ENCODE measurements at places on chromosomes 6 and 20.

GRCh38 chr6:133026705-133027104 lies 212.3 kb downstream of the RPS12 start:
- no peak for DNase-seq

DNA sequence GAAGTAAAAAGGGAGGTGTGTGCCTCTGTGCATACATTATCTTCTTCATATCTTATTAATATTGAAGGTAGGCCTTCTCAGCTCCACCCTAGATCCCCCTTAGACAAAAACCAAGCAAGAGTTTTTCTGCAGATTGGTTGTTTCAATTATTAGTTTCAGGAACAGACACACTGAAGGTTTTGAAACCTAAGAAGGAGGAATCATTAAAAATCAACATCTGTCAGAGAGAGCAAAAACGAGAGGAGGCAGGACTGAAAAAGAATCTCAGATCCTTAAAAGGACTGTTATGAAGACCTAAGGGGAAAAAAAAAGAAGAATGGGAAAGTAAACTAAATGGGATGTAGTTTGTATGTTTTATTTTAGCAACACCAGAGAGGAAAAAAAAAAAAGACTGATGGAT lies 560.8 kb upstream of the JAG1 start:
- no peak for DNase-seq

DNA sequence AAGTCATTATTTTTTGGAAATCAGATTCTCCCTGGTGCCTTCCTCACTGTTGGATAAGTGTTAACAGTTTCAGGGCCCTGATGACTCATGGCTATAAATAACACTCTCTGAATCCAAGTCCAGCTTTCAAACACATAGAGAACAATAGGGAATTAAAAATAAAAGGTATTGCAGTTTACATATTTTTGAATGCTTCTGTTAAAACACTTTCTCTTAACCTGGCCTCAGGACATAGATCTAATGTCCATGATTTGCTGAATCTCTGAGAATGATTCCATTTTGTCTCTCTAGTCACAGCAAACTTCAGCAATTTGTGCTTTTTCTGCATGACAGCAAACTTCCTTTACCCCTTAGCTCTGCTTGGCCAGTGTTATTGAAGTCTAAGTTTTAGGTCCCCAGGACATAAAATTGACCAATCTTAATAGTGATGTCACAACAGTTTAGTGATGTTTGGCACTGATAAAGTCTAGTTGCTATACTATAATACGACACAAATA lies 1192.4 kb upstream of the CITED2 start:
- DNase-seq: no peak

DNA sequence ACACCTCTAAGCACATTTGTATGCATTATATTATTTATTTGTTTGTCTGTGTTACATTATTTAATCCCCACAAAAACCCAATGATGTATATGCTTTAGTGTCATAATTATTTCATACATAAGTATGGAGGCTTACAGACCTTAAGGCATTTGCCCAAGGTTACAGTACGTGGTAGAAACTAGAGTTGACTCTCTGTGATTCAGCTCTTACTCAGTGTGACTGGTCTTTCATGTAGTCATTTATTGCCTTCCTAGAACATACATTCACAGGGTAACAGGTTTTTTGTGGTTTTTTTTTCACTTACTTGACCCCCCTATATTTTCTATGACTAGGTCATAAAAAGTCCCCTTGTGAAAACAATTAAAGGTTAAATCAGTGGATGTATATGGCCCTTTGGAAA lies 566.8 kb downstream of the TFAP2A start:
- DNase-seq: no peak

DNA sequence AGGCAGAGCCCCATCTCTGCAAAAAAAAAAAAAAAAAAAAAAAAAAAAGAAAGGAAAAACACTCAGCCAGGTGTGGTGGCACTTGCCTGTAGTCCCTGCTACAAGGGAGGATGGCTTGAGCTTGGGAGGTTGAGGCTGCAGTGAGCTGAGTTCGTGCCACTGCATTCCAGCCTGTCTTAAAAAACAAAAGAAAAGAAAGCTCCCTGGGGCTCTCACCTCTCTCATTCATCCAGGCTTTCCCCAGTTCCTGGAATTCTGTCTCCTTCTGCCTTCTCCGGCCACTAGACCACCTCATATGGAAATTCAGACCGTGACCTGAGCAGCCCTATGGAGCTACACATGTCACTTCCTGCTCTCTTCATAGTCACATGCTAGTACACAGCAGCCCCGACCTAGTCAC lies 101.1 kb upstream of the TAB2 start:
- DNase-seq: no peak

DNA sequence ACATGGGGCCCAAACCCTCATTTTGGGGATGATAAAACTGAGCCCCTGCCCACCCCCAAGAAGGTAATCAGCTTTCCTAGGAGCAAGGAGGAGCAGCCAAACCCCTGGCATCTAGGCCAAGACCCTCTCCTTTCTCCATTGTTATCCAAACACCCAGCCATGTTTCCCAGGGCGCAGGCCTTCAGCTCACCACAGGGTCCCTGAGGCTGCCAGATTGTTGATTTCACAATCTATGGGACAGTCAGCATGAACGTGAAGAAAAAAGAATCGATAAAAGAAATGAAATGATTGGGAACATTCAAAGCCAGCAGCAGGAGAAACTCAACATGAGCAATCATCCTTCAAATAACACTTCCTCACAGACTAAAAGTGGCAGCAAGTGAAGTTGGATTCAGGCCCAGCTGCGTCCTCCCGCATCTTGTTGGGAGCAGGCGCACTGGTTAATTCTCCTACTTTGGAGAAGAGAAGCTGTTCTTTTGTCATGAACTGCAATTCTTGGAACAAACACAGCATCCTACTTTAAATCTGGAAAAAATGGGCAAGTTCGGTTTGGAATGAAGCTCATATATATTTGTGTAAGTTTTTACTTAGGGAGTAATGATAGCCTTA lies 241.8 kb upstream of the PRDM1 start:
- DNase-seq: no peak

DNA sequence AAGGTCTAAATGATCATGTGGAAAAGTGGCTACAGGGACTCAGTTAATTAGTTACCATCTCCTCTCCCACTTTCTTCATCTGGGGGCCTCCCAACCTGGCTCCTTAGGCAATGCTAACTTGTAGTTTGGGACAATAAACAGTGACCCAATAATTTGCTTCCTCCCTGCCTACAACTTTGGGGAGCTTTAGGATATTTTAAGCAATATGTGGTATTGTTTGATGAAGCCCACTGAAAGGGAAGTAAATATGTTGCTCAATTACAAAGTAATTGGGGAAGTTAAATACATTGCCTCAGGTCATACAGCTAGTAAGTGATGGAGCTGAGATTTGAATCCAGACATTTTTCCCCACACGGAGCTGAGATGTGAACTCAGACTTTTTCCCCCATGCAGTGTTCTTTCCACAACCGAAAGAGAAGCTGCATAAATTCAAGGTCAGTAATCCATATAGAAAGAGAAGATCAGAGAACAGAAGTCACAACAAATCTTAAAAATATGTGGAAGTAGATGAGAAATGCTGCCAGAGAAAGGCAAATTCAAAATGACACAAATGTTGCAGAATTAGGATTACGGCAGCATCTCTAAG lies 26.6 kb downstream of the ZHX3 start:
- DNase-seq: no peak

DNA sequence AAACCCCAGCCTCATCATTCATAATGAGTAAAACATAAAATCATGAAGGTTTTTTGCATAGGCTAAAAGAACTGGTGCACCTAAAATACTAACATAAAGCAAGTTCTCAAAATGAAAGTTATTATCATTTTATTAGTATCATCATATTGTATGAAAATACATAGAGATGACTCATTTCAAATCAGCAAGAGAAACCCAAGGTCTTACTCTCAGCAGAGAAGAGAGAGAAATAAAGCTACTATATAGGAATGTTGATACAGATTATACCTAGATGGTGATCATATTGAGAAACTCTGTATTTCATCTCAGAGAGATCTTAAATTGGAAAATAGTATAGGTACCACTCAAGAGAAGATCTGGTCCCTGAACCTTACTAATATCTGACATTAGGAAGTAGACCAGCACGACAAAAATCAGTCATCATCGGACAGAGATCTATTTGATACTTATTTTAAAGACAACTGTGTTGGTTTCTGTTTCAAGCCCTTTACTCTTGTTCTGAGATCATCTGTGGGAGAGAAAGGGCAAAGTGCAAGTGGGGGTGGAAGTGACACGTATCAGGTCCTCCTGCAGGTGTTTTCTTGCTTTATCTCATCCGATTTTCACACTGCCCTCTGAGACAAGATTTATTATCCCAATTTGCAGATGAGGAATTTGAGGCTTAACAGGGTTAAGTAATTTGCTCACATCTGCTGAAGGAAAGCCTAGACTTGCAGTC lies 532.3 kb downstream of the MAFB start:
- DNase-seq: no peak

DNA sequence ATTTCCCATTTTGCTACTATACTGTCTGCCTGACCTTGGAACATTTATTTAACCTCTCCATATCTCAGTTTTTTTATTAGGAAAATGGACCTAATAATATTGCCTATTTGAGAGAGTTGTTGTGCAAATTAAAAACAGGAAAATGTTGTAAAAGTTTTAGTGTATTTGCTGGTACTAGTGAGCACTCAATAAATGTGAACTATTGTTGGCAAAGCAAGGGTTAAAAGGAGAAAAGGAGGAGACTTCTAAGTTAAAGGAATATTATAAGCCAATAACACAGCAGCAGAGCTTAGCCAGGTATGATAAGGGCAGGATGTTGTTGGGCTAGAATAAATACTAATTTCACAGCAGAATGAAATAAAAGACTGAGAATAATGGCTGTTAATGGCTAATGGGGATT lies 211.9 kb upstream of the FUT9 start:
- DNase-seq: no peak

DNA sequence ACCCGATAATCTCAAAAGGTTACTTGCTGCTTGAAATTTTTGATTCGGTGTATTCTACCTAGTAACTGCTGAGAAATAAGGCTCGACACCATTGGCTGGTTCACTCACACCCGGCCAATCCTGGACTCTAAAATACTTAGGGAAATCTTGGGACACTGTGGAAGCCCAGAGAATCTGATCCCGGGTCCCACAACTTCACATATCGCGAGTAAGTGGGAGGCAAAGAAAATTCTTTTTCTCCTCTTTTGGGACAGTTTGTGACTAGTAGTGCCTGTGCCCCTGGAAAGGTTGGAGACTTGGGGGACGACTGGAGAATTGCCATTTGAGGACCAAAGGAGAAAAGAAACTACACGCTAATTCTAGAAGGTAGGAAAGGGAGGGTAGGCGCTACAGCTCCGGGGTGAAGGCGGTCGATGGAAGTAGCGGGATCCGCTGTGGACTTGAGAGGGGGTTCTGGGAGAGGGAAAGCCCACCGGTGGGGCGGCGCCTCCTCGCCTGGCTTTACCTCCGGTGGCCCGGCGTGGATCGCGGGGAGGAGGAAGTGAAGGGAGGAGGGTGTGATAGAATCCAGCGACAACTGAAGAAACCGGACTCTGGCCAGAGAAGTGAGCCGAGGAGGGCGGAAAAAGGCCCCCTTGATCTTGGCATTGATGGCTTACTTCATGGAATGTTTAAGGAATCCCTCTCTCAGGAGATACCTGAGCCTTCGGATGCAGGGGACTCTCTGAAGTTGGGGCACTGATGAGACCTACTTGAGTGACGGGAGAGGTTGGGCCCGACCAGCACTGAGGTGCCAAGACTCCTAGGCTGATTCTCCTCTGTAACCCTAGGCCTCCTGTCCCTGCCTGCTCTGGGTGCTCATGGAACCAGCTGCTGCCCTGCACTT lies 18.8 kb upstream of the BTN3A3 start:
- no peak for DNase-seq

GRCh38 chr6:33698494-33698893 lies 13.0 kb downstream of the UQCC2 start:
- no peak for DNase-seq

Data from stimulated activated CD8-positive, alpha-beta memory T cell treated with anti-CD3 and anti-CD28 coated beads, Interleukin-2, amount 100 ng/mL, for 48 hours (primary cell).